Gastrocnemius medialis (tissue), 4 donors: ENCODE measurements at places on chromosomes 6 and 20. TPM values are rescaled to one million over a fixed set of nuclear protein-coding genes. Genes with fewer than 3 reads are reported as not detected.

GRCh38 chr6:55250400-55250799 is 76.1 kb downstream of the HCRTR2 start:
- H3K27me3 ChIP-seq = no peaks in the 10 kb centered on the region
- no peak overlapping the region for H3K4me3 ChIP-seq
- no peaks in the 10 kb centered on the region for H3K4me1 ChIP-seq
- H3K27ac ChIP-seq = no peak overlapping the region

DNA sequence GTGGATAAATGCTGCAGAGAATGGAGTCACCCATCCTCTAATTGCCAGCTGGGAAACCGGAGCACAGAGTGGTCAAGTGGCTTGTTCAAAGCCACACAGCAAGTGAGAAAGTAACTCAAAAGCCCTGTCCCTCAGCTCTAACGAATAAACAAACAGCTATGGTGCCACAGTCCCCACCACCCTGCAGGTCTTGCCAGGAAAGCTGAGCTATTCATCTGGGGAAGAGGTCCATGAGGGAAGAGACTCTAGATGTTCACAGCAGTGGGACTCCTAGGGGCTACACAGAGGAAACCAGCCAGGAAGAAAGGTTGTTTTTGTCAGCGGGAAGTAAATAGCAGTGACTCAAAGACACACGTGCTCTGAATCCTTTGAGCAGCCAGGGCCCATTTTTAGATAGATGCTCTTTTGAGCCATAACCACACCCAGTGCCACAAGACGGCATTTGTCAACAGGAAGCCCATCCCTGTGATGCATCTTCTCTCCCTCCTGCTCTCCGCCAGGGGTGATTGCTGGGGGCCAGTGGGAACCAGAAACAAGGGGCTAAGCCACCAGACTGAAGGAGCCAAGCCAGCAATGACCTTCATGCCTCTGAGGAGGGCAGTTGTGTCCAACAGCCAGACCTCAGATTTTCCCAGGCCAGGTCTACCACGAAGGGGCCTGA is 32.4 kb upstream of the TCP11 start:
- H3K27ac ChIP-seq = no peak overlapping the region
- no peaks in the 10 kb centered on the region for H3K36me3 ChIP-seq
- H3K27me3 ChIP-seq = no peaks in the 10 kb centered on the region
- H3K4me1 ChIP-seq = no peaks in the 10 kb centered on the region
- no peak overlapping the region for H3K4me3 ChIP-seq
- DNase-seq = no peak

- H3K4me3 ChIP-seq = no peak overlapping the region
- no peaks in the 10 kb centered on the region for H3K27me3 ChIP-seq
- DNase-seq = no peak
- no peak overlapping the region for H3K27ac ChIP-seq
- H3K4me1 ChIP-seq = no peaks in the 10 kb centered on the region
Measured at GRCh38 chr6:5521322-5521721, 260.0 kb downstream of the FARS2 start.

- no peaks in the 10 kb centered on the region for H3K4me1 ChIP-seq
- H3K4me3 ChIP-seq = no peak overlapping the region
- DNase-seq = no peak
- H3K36me3 ChIP-seq = no peaks in the 10 kb centered on the region
Measured at GRCh38 chr20:32607727-32608663, 22.9 kb upstream of the NOL4L start.

DNA sequence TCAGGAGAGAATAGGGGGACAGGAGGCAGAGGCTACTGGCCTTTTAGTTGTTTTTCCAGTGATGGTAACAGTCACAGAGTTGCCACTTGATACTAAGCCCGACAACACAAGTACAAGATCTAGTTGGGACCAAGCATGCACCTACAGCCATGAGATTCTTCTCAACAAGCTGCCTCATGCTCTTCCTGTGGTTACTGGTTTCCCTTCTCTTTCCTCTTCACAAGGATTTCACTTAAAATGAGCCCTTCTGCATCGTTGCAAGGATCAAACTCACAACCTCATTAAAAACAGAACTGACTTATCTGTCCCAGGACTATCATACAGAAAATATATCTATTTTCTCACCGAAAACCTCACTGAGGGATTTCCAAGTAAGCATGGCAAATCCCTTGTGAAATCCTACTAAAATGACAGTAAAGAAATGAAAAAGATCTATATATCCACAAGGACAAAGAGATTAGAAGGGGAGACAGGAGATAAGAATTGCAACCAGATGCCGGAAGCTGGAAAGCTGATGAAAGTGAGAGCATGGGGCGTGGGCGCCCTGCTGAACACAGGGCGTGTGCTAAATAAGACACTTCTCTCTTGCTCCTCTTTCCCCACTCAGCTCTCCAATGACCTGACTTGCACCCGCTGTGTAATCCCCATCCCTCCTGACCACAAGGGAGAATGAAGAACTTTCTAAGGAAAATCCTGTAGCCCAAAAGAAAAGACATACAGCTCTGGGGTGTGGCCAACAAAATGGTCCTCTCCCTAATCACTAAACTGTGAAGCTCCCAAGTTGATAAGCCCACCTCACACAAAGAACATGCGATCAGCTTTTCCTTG is 13.4 kb downstream of the MTFR2 start:
- no peak for DNase-seq
- no peaks in the 10 kb centered on the region for H3K36me3 ChIP-seq
- H3K4me1 ChIP-seq = no peaks in the 10 kb centered on the region
- H3K4me3 ChIP-seq = no peak overlapping the region

DNA sequence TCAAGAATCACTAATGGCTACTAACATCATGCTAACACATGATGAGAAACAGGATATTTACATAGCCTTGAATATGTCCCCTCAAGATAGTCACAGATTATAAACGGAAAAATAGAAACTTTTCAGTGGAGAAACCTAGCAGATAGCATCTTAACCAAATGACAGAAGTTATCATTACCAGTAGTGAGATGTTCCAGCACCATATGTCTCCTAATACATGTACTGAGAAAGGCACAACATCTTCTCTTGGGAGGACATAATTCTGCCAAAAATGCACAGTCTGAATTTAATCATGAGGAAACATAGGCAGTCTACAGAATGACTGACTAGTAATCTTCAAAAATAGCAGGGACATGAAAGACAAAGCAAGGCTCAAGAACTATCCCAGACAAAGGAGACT is 19.9 kb upstream of the PRIM2 start:
- DNase-seq = no peak
- no peaks in the 10 kb centered on the region for H3K36me3 ChIP-seq
- no peak overlapping the region for H3K27ac ChIP-seq
- no peak overlapping the region for H3K4me3 ChIP-seq

- peaks cover 26% of the 10 kb centered on the region for H3K4me1 ChIP-seq
- DNase-seq = peak; percentile 92
- peaks cover 25% of the 10 kb centered on the region for H3K36me3 ChIP-seq
- no peaks in the 10 kb centered on the region for H3K27me3 ChIP-seq
- peak within 1 kb of the TSS; percentile 90 for H3K27ac ChIP-seq
Measured at GRCh38 chr6:43575772-43576551, at the start of the genes POLH and XPO5. TSS of gene POLH (plus strand) at chr6:43576185. CDS start at chr6:43582320, 6,135 bp downstream. TSS of gene XPO5 (minus strand) at chr6:43576038. CDS start at chr6:43575864, 174 bp downstream.

DNA sequence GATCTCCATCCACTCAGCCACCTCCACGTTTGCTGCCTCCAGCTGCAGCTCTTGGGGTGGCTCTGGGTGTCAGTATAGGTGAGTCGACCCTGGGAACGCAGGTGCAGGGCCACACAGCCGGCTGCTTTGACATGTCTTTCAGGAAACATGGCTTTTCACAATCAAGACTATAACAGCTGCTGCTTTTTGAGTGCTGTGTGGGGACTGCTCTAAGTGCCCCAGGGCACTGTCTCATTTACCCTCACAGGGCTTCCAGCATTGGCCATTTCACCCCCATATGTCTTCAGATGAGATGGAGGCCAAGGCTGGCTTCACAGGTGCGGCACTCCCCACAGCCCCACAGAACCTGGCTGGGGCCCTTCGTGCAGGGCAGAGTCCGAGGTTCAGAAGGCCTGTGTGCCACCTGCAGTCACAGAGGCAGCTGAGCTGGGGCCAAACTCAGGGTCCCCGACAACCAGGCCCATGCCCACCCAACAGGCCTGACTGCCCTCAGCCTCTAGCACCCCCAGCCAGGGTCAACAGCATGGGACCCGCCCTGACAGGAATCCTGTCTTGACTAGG is 14.9 kb upstream of the CST7 start:
- no peak overlapping the region for H3K27ac ChIP-seq
- no peak overlapping the region for H3K4me3 ChIP-seq
- no peaks in the 10 kb centered on the region for H3K27me3 ChIP-seq
- H3K36me3 ChIP-seq = no peaks in the 10 kb centered on the region

DNA sequence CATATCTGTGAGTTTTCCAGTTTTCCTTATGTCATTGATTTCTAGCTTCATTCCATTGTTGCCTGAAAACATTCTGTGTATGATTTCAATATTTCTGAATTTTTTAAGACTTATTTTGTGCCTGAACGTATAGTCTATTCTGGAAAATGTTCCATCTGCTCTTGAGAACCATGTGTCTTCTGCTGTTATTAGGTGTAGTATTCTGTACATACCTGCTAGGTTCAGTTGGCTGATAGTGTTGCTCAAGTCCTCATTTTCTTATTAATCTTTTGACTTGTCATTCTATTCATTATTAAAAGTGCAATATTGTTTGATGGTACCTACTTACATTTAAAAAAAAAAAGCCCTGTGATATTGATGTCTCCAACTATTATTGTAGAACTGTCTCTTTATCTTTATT is 869.8 kb upstream of the MAN1A1 start:
- H3K27me3 ChIP-seq = no peaks in the 10 kb centered on the region
- no peak overlapping the region for H3K27ac ChIP-seq
- no peak overlapping the region for H3K4me3 ChIP-seq

DNA sequence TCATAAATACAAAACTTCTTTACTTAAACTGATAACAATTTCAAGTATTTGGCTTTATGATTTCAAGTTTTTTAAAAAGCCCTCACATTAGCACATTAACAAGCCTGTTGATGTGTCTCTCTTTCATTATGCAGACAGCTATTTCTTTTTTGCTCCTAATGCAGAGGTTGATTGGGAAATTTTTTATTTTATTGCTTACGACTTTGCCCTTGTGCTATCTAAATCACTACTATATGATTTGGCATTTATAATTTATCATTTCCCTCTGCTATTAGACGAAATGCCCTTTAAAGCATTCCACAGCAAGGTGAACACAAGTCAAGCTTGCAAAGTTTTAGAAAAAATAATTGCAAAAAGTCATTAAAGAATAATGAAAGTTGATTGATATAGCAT is 54.5 kb upstream of the REV3L start:
- H3K4me3 ChIP-seq = no peak overlapping the region
- peaks cover 48% of the 10 kb centered on the region for H3K4me1 ChIP-seq
- H3K27me3 ChIP-seq = no peaks in the 10 kb centered on the region
- H3K27ac ChIP-seq = no peak overlapping the region
- H3K36me3 ChIP-seq = no peaks in the 10 kb centered on the region

GRCh38 chr20:18428490-18429173 is 38.2 kb downstream of the DZANK1 start:
- H3K27ac ChIP-seq = no peak overlapping the region
- H3K4me3 ChIP-seq = no peak overlapping the region
- H3K27me3 ChIP-seq = no peaks in the 10 kb centered on the region
- no peak for DNase-seq
- no peaks in the 10 kb centered on the region for H3K4me1 ChIP-seq
- no peaks in the 10 kb centered on the region for H3K36me3 ChIP-seq

GRCh38 chr6:72832271-72832670 is 210.4 kb downstream of the KCNQ5 start:
- no peaks in the 10 kb centered on the region for H3K36me3 ChIP-seq
- H3K27ac ChIP-seq = no peak overlapping the region
- H3K4me3 ChIP-seq = no peak overlapping the region
- H3K4me1 ChIP-seq = peaks cover 21% of the 10 kb centered on the region
- H3K27me3 ChIP-seq = no peaks in the 10 kb centered on the region
- DNase-seq = peak; percentile 38

GRCh38 chr6:72820906-72821305 is 199.0 kb downstream of the KCNQ5 start:
- no peaks in the 10 kb centered on the region for H3K27me3 ChIP-seq
- H3K4me1 ChIP-seq = peaks cover 55% of the 10 kb centered on the region
- H3K36me3 ChIP-seq = no peaks in the 10 kb centered on the region
- no peak overlapping the region for H3K4me3 ChIP-seq
- no peak for DNase-seq

- H3K27me3 ChIP-seq = no peaks in the 10 kb centered on the region
- H3K4me3 ChIP-seq = no peak overlapping the region
- peaks cover 65% of the 10 kb centered on the region for H3K4me1 ChIP-seq
- H3K27ac ChIP-seq = no peak overlapping the region
- DNase-seq = no peak
Measured at GRCh38 chr6:15329197-15329671, 83.4 kb downstream of the JARID2 start.

DNA sequence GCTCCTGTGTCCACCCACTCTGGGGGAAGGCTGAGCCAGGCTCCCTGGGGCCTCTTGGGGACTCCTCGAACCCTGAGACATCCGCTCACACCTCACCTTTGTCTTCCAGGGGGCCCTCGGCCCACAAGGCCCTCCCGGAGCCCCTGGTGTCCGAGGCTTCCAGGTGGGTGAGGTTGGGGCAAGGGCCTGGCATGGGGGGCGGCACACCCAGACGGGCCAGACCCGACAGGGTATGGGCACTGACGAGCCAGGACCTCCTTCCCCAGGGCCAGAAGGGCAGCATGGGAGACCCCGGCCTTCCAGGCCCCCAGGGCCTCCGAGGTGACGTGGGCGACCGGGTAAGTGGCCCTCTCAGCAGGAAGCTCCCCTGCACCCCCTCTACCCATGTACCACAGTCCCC is 13.4 kb downstream of the COL9A3 start:
- no peak for DNase-seq
- no peak overlapping the region for H3K4me3 ChIP-seq
- no peaks in the 10 kb centered on the region for H3K36me3 ChIP-seq
- no peak overlapping the region for H3K27ac ChIP-seq
- H3K4me1 ChIP-seq = no peaks in the 10 kb centered on the region

- H3K27ac ChIP-seq = peak overlapping the region; percentile 61
- no peak overlapping the region for H3K4me3 ChIP-seq
- H3K27me3 ChIP-seq = no peaks in the 10 kb centered on the region
- peaks cover 72% of the 10 kb centered on the region for H3K4me1 ChIP-seq
- no peaks in the 10 kb centered on the region for H3K36me3 ChIP-seq
Measured at GRCh38 chr6:14880052-14880451, 365.8 kb upstream of the JARID2 start.

- no peak for DNase-seq
- H3K27ac ChIP-seq = no peak overlapping the region
- H3K36me3 ChIP-seq = no peaks in the 10 kb centered on the region
- H3K4me3 ChIP-seq = no peak overlapping the region
Measured at GRCh38 chr6:46368169-46368536, 123.1 kb downstream of the RCAN2 start.

- DNase-seq = no peak
- peaks cover 7% of the 10 kb centered on the region for H3K4me1 ChIP-seq
- no peak overlapping the region for H3K4me3 ChIP-seq
- H3K27ac ChIP-seq = no peak overlapping the region
- no peaks in the 10 kb centered on the region for H3K36me3 ChIP-seq
- no peaks in the 10 kb centered on the region for H3K27me3 ChIP-seq
Measured at GRCh38 chr20:38210741-38211140, 45.7 kb upstream of the TGM2 start.

GRCh38 chr6:33208091-33208967 is at the start of gene RING1:
TSS of gene RING1 (plus strand) at chr6:33208500. CDS start at chr6:33208823, 323 bp downstream.
- peaks cover 23% of the 10 kb centered on the region for H3K36me3 ChIP-seq
- peak within 1 kb of the TSS; percentile 89 for H3K4me3 ChIP-seq
- peak; percentile 80 for DNase-seq

EPPIN gene
- not detected for total RNA-seq

SGK2 gene
- 0.36 TPM for total RNA-seq

PAK5 gene
- total RNA-seq = not detected

HTR1E gene
- not detected for total RNA-seq

DNMT3B gene
- total RNA-seq = 0.36 TPM

CST1 gene
- total RNA-seq = not detected

C20orf204 gene
- total RNA-seq = not detected

UFL1 gene
- total RNA-seq = 30.1 TPM

SNAP91 gene
- total RNA-seq = 0.13 TPM

SEMG1 gene
- total RNA-seq = not detected

TNFRSF6B gene
- total RNA-seq = 1.7 TPM

TNXB gene
- total RNA-seq = 33.2 TPM

TUBB1 gene
- 0.07 TPM for total RNA-seq

HLA-DQA2 gene
- total RNA-seq = 0.49 TPM

FOXF2 gene
- total RNA-seq = 0.95 TPM
